ENCODE measurements at places on chromosomes 5 and 9. TPM values are rescaled to one million over a fixed set of nuclear protein-coding genes. Genes with fewer than 3 reads are reported as not detected.
A peak's percentile ranks its signal among the peaks of the same experiment; 100 is the strongest.

- no peak for DNase-seq
Measured at GRCh38 chr5:144247131-144247530, 76.5 kb downstream of the KCTD16 start.

DNA sequence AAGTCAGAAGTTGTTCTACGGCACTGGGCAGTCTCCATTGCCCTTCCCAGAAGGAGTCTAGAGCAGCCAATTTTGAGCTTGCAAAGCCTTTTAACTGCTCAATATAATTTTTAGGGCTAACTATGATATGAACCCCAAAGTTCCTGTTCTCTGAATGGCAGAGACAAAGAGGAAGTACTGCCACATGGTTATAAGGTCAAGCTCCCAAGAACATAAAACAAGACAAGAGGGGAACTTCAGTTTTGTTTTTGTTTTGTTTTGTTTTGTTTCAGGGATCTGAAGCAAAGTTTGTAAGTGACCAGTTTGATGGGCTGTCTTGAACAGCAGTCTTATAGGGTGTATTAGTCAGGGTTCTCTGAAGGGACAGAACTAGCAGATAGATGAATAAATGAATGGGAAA, 11.9 kb upstream of the SMC2 start:
- no peak for DNase-seq

DNA sequence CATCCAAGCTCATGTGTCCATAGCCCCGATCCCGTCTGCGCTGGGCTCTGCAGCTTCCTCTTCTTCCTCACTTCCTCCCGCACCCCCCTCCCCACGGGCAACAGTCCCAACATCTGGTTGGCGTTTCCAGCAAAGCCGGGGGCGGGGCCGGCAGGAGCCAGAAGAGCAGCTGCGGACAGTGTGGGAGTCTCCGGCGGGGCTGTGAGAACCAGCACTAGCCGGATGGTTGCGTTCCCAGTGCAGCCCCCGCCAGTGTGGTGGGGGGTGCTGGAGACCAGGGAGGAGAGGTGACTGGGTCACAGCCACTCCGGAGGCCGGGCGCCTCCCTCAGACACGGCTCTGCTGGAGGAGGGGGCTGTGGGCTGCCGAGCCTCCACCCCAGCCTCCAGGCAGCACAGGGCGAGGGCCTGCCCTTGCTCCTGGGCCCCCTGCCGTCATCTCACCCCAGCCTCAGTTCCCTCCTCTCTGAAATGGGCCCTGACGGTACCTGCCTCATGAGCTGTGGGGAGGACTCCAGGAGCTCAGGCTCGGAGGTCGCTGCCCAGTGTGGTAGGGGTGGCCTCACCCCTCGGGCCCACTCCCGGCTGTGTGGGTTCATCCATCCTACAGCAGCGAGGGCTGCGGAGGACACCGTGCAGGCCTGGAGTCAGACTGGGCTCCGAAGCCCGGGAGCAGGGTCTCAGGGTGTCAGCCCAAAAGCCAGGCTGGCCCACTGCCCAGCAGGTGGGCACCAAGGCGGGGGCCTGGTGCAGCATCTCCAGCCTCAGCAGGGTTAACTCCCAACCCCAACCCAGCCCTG, 41.5 kb upstream of the NOTCH1 start:
- DNase-seq = peak; percentile 42

GRCh38 chr5:88555674-88556073, 287.0 kb upstream of the TMEM161B start:
- DNase-seq = no peak

DNA sequence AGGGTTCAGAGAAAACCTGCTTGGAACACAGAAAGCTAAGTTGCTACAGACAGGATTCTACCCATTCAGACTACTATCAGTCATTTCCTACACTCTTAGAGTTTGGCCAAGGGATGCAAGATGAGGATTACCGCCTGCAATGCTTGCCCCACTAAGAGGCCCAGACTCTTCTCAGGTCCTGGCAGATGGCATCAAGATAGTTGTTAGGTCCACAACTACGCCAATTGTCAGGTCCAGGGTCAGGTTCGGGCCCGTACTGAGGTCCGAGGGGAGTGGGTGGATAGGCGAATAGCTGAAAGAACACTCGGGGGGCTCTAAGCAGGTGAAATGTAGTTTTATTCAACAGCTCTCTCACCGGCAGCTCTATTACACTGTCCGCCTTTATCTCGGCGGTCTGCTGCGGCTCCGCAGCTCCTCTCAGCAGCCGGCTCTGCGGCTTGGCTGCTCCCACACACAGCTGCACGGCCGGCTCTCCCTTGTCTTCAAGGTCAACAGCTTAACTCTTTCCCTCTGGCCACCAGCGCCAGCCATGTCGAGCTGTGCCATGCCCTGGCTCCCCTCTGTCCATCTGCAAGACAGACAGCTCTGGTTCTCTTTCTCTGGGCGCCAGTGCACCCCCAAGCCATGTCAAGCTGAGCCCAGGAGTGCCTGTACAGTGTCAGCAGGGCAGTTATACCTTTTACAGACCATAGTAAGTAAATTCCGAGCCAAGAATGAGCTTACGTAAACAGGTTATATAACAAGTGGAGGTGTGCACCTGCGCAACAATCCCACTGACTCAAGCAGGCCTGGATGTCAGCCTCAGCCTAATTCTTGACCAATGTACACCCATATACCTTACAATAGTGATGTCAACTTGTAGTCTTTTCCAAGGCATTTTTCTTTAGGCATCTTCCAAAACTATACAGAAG, 24.0 kb downstream of the ENC1 start:
- DNase-seq = no peak

- no peak for DNase-seq
Measured at GRCh38 chr5:181149806-181150733, 2.7 kb downstream of the OR2V2 start.

- DNase-seq = no peak
Measured at GRCh38 chr9:2241461-2241835, 226.3 kb downstream of the SMARCA2 start.

DNA sequence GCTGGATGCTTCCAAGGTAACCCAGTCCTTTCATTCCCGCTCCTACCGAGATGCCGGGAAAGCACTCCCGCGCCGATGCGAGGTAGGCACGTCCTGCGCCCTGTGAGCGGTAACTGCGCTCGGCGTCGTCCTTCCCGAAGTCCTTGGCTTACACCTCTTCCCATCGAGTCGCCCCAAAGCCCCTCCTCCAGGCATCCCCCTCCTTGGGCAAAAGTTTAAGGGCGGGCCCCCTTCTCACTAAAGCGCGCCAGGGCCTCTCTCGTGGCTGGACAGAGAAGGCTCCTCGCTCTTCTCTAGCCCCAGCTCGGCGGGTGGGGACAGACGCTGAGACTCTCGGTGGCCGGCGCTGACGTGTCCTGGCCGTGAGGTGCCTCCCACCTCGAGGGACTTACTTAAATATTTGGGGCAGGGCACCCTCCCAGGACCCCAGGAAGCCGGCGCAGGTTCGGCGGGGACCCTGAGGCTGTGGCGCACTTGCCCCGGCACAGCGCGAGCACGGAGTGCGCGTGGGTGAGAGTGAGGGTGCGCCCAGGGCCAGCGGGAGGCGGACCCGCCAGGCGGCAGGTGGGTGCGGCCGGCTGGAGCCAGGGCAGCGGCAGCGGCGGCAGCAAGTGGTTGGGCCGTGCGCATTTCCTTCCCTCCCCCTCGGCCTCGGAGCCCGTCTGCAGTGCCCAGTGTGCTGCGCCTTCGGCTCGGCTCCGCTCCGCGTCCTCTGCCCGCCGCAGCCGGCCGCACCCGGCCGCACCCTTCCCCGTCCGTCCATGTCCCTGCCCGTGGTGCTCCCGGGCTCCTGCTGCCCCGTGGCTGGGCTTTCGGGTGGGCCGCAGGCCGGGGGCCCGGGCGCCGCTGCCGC, at the start of gene ENTREP1:
TSS of gene ENTREP1 (plus strand) at position 667 of the 853 bp plus-strand sequence. CDS start at position 762, 95 bp downstream.
- DNase-seq = peak; percentile 39

- no peak for DNase-seq
Measured at GRCh38 chr5:72464071-72464470, 43.1 kb downstream of the ZNF366 start.

DNA sequence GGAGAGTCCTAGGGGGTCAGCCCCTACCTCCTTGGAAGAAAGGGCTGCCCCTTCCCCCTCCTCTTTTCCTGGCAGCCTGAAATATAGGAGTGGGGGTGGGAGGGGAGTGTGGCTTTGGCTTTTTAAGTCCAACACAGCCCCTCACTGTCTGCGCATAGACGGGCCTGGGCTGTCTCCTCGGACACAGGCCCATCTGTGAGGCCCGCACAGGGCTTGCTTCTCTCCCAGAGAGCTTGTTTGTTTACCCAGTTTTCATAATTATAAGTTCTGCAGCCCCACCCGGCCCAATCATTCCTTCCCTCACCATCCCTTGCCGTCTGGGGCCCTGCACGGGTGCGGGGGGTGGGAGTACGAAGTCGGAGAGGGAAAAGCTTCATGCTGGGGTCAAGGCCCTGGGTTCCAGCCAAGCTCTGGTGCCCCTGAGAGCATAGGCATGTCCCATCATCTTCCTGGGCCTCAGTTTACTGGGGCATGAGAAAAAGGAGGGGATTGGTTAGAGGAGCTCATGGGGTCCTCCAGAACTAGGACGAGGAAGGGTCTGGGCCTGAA, 54.0 kb upstream of the STXBP1 start:
- DNase-seq = no peak

GRCh38 chr9:98172604-98173003, 19.8 kb downstream of the CORO2A start:
- no peak for DNase-seq

- DNase-seq = no peak
Measured at GRCh38 chr9:68966496-68966944, 47.4 kb downstream of the PRKACG start.

DNA sequence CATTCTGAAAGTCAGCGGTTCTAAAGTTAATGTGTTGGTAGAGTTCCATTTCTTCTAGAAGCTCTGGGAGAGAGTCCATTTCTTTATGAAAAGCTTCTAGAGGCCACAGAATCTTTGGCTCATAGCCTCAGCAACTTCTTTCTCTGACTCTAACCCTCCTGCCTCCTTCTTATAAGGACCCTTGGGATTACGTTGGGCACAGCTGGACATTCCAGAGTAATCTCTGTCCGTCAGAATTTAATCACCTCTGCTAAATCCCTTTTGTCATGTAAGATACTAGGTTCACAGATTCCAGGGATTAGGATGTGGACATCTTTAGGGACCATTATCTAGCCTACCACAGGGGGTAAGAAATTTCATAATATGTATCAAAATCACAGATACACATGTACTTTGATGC, 22.6 kb upstream of the ANKDD1B start:
- DNase-seq = no peak

DNA sequence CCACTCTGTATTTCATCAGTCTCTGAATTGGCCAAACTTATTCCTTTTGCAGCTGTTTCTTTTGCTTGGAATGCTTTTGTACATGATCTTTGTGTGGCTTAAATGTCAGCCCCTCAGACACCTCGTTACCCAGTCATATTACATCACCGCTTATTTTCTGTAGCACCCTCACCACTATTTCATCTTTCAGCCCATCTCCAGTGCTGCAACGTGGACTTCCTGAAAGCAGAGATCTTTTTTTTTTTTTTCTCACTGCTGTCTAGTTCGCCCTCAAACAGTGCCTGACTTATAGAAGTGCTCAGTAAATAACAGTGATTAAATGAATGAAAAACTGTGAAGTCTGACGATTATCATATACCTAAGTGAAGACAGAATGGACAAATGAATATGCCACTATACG, 835 bp downstream of the SRA1 start:
- no peak for DNase-seq

DNA sequence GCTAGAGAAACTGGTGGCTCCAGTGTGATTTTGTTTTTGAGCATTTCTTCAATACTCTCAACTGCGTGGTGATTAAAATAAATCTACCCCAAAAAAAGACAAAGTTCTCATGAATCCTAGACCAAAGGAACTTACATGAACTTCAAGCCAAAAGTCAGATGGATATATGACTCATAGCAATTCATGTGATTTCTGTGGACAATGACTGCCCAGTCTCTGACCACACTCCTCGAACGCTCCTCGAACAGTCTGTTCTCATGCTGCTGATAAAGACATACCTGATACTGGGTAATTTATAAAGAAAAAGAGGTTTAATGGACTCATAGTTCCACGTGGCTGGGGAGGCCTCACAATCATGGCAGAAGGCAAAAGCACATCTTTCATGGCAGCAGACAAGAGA, 46.4 kb upstream of the CEP78 start:
- no peak for DNase-seq

DNA sequence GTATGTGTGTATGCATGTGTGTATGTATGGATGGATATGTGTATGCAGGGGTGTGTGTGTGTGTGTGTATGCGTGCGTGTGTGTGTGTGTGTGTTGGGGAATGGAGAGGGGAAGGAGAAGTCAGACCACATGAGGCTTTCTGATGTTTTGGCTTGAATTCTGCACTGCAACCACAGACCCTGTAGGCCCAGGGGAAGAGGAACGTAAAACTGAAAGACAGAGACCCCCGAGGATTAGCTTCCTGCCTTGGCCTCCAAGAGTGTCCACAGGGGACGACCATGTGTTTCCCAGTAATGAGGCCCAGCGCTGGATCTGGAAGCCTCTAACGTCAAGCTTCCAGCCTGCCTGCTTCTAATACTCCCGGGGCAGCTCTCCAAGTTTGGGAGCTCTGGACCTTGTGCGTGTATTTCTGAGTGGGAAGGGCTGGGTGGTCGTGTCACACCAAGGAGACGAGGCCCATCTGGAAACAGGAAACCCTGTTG, 5.8 kb downstream of the DCANP1 start:
- no peak for DNase-seq

DNA sequence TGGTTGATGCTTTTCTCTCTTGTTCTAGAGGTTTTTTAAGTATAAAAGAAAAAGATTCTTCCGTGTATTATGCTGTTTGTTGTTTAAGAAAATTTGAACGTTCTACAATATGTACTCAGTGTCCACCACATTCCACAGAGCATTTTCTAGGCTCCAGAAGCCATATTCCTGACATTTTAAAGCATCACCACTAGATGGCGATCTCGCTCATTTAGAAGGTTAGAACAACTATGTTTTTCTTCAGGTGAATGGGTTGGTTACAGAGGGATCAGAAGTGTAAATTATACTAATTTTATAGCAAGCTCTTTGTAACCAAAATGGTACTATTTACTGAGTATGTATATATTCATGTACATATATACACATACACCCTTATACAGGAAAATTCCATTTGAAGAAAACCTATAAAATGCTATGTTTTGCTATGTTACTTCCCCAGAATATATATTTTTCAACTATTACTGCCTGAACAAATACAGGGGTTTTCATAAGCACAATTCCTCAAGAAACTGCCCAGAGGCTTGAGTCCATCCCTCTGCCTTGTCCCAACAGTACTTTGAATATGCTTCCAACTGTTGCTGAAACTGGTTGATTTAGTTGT, 284.3 kb downstream of the CCDC171 start:
- DNase-seq = peak; percentile 16

- DNase-seq = no peak
Measured at GRCh38 chr9:124481115-124481514, 26.1 kb downstream of the NR5A1 start.

GRCh38 chr5:135997673-135998335, 31.0 kb upstream of the TGFBI start:
- no peak for DNase-seq

- DNase-seq = peak; percentile 87
Measured at GRCh38 chr5:40689438-40689837, 9.7 kb downstream of the PTGER4 start.

The HAVCR1 gene
- total RNA-seq = 0.29 TPM

The IL4 gene
- not detected for total RNA-seq

The CFAP157 gene
- total RNA-seq = not detected

The SOHLH1 gene
- total RNA-seq = not detected

The TYRP1 gene
- not detected for total RNA-seq

The FBXL7 gene
- 4.4 TPM for total RNA-seq

The LCN12 gene
- not detected for total RNA-seq

Data from kidney epithelial cell (primary cell).